Breast epithelium (tissue), 4 donors: ENCODE measurements at places on chromosomes 1 and 21. TPM values are rescaled to one million over a fixed set of nuclear protein-coding genes. Genes with fewer than 3 reads are reported as not detected.

The CYP4Z1 gene
- total RNA-seq = 19.2 TPM

The PRKAA2 gene
- total RNA-seq = 11.8 TPM

The CITED4 gene
- total RNA-seq = 26.9 TPM

The RCSD1 gene
- total RNA-seq = 11.5 TPM

The CGN gene
- 28.1 TPM for total RNA-seq

The DAB1 gene
- total RNA-seq = 0.59 TPM

The COL9A2 gene
- 11.4 TPM for total RNA-seq

The TAS1R1 gene
- total RNA-seq = 0.16 TPM

DNA sequence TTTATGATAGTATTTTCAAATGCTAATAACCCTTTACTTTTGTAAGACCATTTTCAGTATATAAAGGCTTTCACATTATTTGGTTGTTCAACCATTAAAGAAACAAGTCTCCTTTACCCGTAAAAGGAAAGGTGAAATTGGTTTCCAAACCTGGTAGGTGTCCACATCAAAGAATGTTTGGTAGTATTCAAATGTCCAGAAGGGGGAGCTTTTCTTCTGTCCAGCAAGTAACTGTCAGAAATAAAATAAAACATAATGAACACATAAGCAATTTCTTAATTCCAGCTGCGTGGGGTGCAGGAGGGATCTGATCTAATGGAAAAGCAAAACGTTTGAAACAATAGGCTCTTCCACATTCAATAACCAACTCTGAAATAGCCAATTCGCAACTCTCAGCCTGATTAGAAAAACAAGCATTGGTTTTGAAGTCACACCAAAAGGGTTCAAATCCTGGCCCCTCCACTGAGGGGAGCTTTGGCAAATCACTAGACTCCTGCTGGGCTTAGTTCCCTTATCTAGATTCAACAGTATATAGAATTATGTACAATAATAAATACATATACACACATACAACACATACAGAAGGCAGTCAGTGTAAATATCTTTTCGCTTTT is 11.0 kb downstream of the YIPF1 start:
- no peak for DNase-seq
- H3K4me3 ChIP-seq = no peak overlapping the region
- H3K27me3 ChIP-seq = no peaks in the 10 kb centered on the region

- H3K27ac ChIP-seq = no peak overlapping the region
- no peak overlapping the region for H3K4me3 ChIP-seq
- DNase-seq = no peak
- H3K4me1 ChIP-seq = no peaks in the 10 kb centered on the region
- no peaks in the 10 kb centered on the region for H3K27me3 ChIP-seq
These were observed 186.7 kb downstream of the FOXD2 start for GRCh38 chr1:47624531-47624930.

DNA sequence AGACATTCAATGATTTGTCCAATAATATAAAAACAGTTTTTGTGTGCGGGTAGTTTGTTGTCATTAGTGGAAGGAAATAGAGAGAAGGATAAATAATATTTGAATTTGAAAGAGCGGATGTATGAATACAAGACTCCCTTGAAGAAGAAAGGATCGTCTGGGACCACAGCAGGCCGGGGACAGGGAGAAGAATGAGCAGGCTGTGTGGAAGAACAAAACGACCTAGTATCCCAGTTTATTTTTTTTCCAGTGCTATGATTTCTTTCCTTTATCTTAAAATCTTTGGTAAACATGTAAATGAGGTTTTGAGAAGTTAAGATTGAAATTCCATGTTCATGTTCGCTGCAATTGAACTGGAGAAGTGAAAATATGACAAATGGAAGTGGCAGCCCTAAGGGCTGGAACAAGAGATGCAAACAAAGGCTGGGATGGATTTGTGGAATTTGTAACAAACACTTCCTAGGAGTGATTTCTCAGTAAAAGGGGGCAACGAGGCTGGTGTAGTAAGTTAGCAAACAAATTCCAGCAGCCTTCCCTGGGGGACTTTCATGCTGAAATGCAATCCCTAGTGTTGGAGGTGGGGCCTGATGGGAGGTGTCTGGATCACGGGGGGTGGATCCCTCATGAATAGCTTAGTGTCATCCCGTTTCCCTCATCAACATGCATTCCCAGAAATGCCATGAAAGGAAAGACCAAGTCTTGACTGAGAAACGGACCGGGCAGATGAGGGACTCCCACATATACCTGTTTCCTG is 10.2 kb upstream of the IFI16 start:
- DNase-seq = peak; percentile 95
- H3K27me3 ChIP-seq = no peaks in the 10 kb centered on the region
- H3K4me1 ChIP-seq = no peaks in the 10 kb centered on the region
- H3K27ac ChIP-seq = peak overlapping the region; percentile 96

- peak; percentile 10 for DNase-seq
- H3K27ac ChIP-seq = no peak overlapping the region
- H3K4me1 ChIP-seq = no peaks in the 10 kb centered on the region
These were observed 56.2 kb upstream of the LBR start for GRCh38 chr1:225483818-225484656.

DNA sequence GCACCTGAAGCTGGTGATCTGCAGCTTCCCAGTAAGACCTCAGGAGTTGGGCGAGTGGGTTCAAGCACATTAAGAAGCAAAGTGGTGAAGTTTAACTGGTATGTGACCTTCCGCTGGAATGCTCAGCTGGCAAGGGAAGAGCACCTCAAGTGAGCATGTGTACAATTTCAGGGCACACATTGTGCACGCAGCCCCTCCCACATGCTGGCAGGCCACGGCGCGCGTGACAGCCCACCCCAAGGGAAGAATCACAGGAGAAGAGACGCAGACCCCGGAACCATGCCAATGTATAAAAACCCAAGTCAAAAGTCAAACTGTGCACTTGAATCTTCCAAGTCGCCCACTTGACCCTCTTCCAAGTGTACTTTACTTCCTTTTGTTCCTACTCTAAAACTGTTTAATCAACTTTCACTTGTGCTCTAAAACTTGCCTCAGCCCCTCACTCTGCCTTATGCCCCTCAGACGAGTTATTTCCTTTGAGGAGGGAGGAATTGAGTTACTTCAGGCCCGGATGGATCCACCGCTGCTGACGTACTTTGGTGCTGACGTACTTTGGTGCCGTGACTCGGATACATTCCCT is 20.0 kb downstream of the LRRC3 start:
- no peaks in the 10 kb centered on the region for H3K4me1 ChIP-seq
- H3K27ac ChIP-seq = no peak overlapping the region
- H3K4me3 ChIP-seq = no peak overlapping the region
- no peak for DNase-seq

DNA sequence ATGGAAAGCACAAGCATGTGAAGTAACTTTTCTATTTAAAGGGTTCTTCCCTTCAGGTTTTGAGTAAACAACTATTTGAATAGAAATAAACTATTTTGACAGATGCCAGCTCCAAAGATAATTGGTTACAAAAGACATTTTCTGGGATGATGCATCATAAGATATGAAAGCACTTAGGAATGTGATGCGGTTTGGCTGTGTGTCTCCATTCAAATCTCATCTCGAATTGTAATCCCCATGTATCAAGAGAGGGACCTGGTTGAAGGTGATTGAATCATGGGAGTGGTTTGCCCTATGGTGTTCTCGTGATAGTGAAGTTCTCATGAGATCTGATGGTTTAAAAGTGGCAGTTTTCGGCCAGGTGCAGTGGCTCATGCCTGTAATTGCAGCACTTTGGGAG is 6.4 kb downstream of the DISP1 start:
- H3K36me3 ChIP-seq = no peaks in the 10 kb centered on the region
- no peak overlapping the region for H3K27ac ChIP-seq
- H3K4me1 ChIP-seq = no peaks in the 10 kb centered on the region
- no peak overlapping the region for H3K4me3 ChIP-seq
- no peak for DNase-seq

DNA sequence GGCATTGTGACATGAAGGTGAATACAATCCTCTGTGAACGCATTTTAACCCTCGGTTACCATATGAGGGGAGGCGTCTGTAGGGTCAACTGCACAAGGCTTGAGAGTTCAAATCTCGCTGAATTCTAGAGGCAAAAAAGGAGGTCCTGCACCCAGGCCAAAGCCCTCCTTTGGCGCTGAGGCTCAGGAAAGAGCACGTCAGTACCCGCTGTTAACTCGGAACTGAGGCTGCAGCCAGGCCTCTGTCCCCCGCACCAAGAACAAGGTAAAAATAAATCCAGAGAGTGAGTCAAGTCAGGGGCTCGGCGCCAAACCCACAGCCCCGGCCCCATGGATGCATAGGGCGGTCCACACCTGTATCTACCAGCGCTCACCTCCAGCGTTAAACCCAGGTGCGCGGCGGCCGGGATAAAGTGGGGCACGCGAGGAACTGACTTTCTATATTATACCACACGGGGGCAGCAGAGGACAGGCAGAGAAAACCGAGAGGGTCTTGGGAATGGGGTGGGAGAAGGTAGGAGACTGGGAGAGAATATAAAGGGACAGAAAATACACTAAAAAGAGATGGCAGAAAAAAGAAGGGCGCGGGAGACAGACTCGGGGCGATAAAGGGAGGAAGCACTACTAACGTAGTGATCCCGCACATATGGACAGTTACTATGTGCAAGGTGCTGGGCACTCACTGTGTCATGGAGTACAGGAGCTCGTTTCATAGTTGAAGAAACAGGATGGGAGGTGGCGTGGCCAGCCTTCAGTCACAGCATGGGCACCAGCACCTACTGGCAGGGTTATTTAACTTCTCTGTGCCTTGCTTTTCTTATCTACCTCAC is 54.9 kb downstream of the DMRTA2 start:
- no peak for DNase-seq
- H3K36me3 ChIP-seq = no peaks in the 10 kb centered on the region
- no peak overlapping the region for H3K4me3 ChIP-seq

GRCh38 chr1:246110343-246111219 is 396.5 kb downstream of the SMYD3 start:
- no peak overlapping the region for H3K4me3 ChIP-seq
- no peak overlapping the region for H3K27ac ChIP-seq
- H3K27me3 ChIP-seq = no peaks in the 10 kb centered on the region
- H3K36me3 ChIP-seq = no peaks in the 10 kb centered on the region

DNA sequence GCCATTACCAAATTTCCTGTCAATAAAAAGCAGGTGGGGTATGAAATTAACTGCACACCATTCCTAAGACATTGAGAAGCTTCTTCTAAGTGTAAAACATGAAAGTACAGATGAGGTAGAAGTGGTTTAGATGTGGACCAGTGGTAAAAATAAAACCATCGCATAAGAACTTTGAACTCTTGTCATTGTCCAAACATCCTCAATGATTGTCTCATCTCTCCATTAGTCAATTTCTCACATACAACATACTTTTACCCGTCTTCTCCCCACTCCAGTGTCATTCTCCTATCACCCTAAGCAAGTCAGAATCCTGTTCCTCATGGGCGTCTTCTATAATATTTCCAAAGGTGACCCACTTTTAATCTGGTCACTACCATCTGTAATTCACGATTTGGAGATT is 24.3 kb upstream of the SLC19A2 start:
- no peak overlapping the region for H3K27ac ChIP-seq
- no peaks in the 10 kb centered on the region for H3K4me1 ChIP-seq
- H3K36me3 ChIP-seq = no peaks in the 10 kb centered on the region
- DNase-seq = no peak

DNA sequence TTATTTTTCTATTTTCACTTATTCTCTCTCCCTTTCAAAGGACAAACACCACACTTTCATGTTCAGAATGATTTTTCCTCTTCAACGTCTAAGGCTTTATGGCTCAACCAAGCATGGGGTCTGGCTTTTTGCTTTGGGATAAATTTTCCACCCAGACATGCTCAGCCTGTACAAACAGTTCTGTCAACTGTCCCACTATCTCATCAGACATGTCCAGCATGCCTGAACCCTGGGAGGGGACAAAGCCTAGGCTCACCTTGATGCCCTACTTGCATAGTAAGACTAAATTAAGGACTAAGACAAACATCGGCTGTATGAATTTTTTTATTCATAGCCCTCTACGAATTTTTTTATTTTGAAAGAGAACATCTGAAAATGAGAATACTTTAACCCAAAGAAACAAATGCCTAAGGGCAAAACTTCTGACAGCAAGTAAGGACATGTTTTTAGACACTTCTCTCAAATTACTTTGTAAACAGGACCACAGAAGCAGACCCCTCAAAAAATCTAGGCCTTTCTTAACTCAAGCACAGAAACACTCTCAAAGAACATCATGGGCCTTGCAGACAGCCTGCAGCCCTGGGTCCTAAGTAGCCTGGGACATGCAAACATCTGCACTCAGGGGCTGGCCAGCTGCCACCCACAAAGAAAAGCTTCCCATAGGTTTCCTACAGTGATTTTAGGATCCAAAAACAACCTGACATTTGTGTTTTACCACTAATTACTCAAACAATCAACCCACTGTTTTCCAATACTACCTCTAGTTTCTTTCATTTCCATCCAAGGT is 72.3 kb upstream of the PALMD start:
- no peak overlapping the region for H3K4me3 ChIP-seq
- no peak for DNase-seq
- no peaks in the 10 kb centered on the region for H3K36me3 ChIP-seq
- H3K27ac ChIP-seq = no peak overlapping the region
- H3K27me3 ChIP-seq = no peaks in the 10 kb centered on the region

- DNase-seq = no peak
- no peaks in the 10 kb centered on the region for H3K36me3 ChIP-seq
- H3K4me1 ChIP-seq = no peaks in the 10 kb centered on the region
These were observed 1.3 kb downstream of the FOXE3 start for GRCh38 chr1:47417170-47418044.
